ENCODE measurements at places on chromosomes 12 and 14.

GRCh38 chr14:21382886-21383847 lies 652 bp downstream of the SUPT16H start:
- DNase-seq: peak; percentile 74

GRCh38 chr12:52050758-52051541 lies at the start of gene NR4A1:
TSS of gene NR4A1 (plus strand) at chr12:52051442. CDS start at chr12:52054329, 2,887 bp downstream.
- DNase-seq: peak; percentile 99

DNA sequence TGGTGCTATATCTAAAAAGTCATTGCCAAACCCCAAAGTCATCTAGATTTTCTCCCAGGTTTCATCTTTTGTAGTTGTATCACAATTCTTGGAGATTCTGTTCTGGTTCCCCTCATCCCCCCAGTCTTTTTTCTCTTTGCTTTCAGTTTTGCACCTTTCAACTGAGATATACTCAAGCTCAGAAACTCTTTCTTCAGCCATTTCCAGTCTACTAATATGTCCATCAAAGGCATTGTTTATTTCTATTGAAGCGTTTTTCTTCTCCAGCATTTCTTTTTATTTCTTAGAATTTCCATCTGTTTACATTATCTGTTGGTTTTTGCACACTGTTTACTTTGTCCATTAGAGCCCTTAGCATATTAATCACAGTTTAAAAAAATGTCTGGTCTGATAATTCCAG lies 179.5 kb downstream of the NUBPL start:
- DNase-seq: no peak

GRCh38 chr14:69535230-69535848 lies 39.3 kb downstream of the CCDC177 start:
- no peak for DNase-seq

DNA sequence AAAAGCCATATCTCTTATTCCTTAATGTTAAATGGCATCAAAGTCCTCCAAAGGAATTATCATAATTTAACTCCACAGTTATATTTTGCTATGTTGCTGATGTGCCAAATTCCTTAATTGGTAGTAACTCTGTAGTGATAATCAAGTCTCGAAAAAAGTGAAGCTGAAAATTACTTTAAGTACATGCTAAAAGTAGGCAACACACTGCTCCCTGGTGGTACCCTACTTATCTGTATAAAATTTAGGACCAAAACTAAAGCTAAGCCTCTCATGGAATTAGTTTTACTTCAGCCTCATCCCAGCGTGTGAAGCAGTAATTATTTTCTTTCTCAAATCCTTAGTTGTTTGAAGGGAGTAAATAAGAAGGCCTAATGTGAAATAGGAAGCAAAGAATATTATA lies 132.8 kb downstream of the TTLL5 start:
- no peak for DNase-seq

DNA sequence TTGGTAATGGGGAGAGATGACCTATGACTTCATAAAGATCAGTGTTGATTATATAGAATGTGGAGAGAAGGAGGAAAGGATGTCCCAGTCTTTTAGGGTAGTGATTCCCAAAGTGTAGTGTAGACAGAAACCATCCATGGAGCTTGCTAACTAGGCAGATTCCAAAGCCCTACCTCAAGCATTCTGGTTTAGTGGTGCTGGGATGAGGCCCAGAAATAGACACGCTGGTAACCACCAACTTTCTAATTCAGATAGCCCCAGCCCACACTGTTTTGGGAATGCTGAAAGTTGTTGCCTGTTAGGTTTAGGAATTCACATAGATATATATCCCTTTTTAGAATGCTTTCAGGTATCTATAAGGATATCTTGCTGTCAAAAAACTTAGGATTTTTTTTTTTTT lies 69.2 kb downstream of the STAB2 start:
- DNase-seq: no peak

GRCh38 chr14:64235652-64236640 lies 58.2 kb downstream of the ESR2 start:
- no peak for DNase-seq

DNA sequence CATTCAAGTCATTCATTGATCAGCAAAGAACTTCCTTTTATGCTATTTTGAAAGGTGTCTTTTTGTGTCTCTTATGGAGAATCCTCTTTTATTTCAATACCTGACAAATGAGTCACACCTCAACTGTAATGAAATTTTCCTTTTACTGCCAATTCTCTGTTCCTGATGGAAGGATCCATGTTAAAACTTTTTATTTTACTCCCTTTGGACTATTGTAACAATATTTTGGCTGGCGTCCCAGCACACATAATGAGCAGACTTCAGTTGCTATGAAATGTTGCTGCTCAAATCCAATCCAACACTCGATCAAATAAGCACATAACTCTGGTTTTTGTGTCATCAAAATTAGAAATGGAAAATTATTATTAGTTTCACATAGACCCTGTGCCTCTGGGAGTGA lies 21.9 kb upstream of the SLC15A5 start:
- no peak for DNase-seq

- DNase-seq: no peak
These were observed 51.0 kb upstream of the SRSF5 start for GRCh38 chr14:69715725-69716477.

DNA sequence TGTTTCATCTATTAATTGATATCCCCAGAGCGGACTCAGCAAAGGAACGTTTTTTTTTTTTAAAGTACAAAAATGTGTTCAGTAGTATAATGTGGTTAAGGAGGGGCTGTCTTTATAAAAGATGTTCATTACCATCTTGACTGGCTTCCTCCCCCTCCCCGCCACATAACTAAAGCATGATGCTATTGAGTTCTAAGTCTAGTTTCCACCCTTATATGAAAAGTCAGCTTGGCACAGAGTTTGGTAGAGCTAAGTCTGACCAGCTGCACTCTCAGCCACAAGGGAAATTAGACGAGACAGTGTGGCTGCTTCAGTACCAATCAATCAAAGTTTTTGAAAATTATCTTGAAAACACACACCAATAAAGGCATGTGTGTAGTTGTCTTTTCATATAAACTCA lies 1.9 kb upstream of the MYBPC1 start:
- DNase-seq: no peak

DNA sequence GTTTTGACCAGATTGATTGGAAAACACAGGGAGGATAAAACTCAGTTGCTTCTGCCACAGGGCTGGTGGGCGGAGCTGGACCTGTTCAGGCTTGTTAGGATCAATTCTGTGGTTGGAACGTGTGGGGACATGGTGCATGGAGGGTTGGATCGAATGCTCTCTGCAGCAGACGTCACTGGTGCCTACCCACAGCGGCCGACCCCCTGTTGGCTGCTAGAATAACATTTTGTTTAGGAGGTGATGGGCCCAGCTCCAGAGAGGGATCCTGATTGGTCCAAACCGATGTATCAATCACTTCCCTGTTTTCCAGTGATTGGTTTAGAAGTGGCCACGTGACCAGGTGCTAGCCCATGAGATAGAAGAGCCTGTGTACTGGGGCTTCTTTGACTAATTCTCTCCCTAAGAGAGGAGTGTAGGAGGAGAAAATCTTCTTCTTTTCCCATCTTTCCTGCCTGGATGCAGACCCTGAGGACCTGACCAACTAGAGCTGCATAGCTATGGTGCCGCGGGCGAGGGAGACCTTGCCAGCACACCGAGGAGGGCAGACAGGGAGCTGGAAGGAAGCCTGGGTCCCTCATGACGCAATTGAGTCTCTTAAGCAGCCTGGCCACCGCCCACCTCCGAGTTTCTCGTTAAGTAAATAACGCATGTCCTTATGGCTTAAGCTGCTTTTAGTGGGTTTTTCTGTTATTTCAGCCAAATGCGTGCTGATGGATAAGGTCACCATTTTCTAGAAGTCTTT lies 163.5 kb downstream of the AACS start:
- no peak for DNase-seq

DNA sequence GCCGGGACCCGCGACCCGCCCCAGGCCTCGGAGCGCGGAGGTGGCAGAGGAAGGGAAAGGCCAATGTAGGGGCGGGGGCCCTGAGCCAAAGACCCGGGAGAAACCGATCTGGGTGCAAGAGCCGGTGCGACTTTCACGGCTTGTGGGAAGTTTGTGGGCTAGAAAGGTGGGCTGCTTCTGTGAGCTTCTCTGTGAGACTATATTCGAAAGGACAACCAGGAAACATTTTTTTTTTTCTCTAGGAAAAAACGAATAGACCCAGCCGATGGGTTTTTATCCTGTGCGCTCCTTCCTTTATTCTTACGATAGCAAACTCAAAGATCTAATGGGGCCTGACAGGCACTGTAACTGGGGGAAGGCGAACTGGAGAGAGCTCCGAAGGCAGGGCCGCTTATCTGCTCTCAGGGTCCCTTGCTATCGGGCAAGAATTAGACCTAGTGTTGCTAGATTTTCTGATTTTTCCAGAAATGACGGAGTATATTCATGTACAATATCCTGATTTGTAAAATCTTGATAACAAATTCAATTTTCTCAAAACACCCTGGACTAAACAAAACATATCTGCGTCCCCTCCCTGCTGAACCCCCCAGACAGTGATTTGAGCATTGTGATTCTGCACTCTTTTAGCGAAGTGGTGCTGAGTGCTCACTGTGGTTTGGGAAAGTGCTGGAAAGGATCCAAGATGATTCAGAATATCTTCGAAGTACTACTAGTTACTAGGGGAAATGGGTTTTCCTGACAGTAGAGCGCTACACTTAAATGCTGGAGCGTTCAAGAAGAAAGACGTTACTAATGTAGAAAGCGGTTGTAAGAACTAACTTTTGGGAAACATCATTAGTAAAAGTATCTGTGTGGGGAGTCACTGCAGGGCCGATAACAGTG lies 563 bp upstream of the STXBP6 start:
- DNase-seq: no peak

DNA sequence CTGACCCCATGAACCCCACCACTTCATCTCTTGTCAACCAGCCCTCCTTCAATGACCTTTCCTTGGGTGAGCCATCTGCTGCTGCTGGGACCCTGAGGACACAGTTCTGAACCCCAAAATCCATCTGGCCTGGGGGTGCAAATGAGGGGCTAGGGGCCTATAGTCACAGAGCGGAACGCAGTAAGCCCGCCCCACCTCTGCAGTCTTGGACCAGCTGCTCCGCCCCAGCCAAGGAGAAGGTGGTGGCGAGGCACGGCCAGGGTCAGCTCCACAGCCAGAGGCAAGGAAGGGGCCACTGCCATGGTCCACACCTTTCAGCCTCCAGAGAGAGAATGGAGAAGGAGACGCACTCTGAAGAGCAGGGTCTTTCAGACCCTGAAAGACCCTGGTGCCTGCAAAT lies 5.1 kb downstream of the TMEM179 start:
- no peak for DNase-seq

DNA sequence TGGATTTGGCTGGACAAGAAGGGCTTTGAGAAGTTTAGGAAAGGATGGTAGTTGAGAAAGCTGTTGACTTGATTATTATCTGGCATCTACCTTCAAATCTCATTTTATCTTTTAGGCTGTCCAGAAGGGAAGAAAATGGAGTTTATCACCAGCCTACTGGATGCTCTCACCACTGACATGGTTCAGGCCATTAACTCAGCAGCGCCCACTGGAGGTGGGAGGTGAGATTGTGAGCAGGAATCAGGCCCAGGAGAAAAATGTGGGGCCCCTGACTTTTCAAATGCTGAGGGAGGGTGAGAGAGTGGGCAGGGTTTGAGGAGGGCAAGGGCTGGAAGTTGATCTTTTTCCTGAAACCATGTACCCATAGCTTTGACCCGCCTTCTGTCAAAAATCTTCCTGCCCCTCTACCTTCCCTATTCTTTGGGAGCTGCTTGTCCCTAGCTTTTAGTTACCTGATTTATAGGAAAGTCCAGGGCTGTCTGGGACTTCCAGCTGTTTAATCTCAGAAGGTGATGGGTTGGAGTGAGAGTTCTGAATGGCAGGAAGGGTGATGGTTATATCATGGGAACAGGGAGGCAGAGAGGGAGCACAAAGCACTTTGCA lies 134.2 kb downstream of the SMOC1 start:
- peak; percentile 62 for DNase-seq

GRCh38 chr14:62329427-62329826 lies 567.2 kb downstream of the SNAPC1 start:
- no peak for DNase-seq

Measured in stimulated activated CD4-positive, alpha-beta T cell treated with anti-CD3 and anti-CD28 coated beads, Interleukin-15, amount 100 ng/mL, for 24 hours (primary cell).